Left colon (tissue), 2 donors: ENCODE measurements at places on chromosomes 3 and 15.

DNA sequence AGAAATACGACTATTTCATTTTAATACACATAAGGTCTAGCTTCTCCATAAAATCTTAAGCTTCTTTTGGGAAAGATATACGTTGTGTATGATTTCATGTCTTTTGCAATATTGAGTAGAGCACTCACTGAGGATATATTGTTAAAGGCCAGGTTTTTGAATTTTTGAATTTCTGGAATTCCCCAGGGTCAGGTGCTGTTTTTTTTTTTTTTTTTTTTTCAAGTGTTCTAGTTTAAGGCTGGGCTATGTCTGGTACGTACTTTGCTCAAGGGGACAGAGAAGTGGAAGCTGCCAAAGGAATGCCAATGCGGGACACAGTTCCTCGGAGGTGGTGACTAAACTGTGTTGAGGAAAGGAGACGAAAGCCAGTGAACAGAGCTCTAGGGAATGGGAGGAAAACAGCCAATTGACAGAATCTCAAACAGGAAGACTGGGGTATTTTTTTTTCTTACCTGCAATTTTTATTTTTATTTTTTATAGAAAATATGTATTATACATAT, 510.5 kb upstream of the CBLB start:
- no peak for DNase-seq

DNA sequence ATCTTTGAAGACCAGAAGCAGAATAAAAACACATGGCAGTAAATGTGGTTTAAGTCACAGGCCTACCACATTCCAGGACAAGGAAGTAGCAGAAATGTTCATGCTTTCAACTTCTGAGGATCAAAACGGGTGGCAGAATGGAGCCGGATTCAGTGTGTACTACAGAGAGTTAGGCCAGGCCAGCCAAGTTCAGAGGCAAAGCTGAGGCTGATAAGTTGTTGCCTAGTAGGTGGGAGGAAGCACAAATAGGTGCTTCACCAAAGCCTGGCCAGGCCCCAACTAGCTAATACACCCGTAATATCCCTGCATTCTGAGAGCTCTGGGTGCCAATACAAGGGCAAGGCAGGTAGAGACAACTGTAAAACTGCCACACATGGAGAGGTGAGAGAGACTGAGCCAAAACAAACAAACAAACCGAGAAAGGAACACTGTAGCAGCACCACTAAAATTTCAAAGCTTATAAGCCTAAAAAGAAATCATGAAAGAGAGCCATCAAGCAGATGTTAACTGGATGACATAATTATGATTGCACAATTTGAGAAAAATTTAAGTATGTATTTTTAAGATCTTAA, 156.4 kb upstream of the CBLB start:
- DNase-seq = peak; percentile 22

GRCh38 chr3:100306695-100307094, 27.9 kb upstream of the NIT2 start:
- no peak for DNase-seq

DNA sequence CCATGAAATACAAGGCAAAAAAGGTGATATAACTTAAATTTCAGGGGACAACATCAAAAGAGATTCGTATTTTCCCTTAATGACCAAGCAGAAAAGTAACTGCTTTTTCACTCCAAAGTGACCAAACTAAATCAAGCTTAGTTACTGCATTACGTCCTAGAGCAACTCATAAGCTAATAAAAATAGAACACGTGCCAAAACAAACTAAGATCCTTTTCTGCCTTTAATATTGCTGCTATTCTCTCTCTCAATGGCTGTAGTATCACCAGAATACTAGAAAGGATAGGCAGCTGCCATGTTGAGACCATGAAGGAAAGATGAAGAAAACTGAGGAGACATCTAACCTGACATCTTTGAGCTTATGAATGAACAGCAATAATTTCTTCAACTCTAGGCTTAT, 43.3 kb downstream of the UBXN7 start:
- no peak for DNase-seq

- no peak for DNase-seq
Measured at GRCh38 chr3:112407888-112408702, 75.1 kb downstream of the CD200 start.

- DNase-seq = no peak
Measured at GRCh38 chr15:94829887-94830884, 598.8 kb downstream of the MCTP2 start.

DNA sequence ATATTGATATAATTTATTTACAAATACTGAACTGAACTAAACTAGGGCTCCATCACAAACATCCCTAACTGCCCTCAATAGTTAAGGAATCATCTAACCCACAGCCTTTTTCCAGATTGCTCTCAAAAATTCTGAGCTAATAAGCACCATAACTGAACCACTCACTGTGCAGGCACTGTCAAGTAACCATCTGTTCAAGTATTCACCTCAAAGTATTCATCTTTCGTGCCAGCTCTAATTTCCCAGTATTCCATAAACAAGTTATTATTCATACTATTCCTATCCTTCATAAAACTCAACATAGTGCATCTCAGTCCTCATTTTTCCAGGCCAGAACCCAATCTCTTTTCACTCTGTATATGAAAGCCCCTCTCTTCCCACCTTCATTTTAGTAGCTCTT, 41.1 kb downstream of the THBS1 start:
- DNase-seq = no peak

- DNase-seq = no peak
Measured at GRCh38 chr3:119774444-119774843, 7.5 kb upstream of the NR1I2 start.

DNA sequence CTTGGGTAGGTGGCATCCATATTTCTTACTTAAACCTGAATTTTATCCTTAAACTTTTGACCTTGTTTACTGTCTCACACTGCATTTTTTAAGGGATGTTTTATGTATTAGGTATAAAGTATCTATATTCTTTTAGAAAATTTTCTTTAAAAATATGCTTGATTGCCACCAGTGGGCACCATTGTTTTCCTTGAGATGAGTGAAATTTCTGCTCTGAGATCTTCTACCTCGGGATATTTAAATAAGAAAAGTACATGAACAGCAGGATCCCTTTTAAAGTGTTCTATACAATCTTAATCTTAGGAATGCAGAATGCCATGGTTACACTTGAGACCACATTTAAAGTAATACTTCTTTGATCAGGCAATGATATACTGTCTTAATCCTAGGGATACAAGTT, 108.7 kb downstream of the SLMAP start:
- no peak for DNase-seq

GRCh38 chr3:138389841-138390581, 41.6 kb downstream of the MRAS start:
- DNase-seq = no peak

DNA sequence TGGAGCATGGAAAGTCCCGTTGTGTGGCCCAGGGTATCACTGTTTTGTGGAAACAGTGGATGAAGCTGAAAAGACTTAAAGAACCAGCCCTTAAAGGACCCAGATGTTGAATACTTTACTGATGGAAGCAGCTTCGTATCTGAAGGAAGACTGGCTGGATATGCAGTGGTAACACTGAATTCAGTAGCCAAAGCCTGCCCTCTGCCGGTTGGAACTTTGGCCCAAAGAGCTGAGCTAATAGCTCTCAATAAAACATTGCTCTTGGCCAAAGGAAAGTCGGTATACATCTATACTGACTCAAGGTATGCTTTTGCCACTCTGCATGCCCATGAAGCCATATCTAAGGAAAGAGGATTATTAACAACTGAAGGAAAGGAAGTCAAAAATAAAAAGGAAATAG, 885.4 kb downstream of the PDCD6IP start:
- peak; percentile 85 for DNase-seq

- no peak for DNase-seq
Measured at GRCh38 chr15:92880796-92881195, 19.3 kb upstream of the CHD2 start.

DNA sequence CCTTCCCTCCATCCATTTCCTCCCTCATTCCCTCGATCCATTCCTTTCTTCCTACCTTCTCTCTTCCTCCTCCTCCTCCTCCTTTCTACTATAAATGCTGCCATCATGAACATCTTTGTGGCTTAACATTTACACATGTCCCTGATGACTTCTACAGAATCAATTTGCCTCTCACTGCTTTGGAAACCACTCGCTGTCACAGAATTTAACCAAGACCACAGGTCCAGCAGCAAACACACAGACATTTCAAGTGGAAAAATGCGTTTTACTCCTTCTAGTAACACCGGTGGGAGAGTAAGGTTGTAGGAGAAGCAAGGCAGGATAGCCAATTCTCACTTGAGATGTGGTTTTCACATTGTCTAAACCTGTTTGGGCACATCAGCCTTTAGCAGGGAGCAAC, 101.4 kb upstream of the LRIG1 start:
- DNase-seq = no peak

DNA sequence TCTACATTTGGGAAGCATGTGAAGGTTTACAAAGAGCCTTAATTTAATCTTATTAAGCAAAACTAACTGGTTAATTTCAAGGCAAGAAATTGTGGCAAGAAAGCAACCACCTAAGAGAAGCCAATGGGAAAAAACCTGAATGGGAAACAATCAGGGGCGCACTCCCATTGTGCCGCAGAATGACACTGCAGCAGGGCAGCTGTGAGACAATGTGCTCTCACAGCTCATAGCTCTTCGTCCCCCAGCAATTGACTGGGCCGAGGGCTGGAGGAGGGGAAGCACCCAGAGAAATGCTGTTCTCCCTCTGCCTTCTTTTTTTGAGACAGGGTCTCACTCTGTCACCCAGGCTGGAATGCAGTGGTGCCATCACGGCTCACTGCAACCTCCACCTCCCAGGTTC, 93.3 kb upstream of the RAD18 start:
- DNase-seq = no peak

- no peak for DNase-seq
Measured at GRCh38 chr15:62821384-62822131, 221.0 kb upstream of the TPM1 start.

DNA sequence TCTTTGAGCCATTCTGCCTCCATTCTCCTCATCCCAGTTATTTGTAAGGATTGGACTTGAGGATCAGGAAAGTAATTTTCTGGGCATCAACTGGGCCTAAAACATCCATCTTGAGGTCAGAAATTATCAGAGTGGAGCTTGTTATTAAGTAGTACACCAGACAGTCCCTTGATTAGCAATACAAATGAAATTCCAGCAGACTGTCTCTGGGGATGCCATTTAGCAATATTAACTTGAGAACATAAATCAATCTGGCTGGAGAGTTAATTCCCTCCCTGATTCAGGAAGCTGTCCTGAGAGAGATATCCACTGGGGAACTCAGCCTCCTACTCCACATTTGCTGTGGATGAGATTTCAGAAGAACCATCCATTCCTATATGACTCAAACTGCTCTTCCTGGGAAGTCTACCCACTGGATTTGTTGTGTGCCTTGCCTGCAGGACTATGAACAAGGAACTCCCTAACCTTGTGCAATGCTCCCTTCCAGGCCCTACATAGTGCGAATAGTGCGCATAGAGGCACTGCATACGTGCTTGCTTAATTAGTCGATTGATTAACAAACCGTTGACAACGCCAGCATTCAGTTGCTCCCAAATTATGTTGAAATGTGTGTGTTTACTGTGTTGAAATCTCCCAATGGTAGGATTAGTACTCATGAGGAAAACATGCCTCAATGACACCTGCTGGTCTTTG, 36.1 kb upstream of the MTMR14 start:
- DNase-seq = no peak

GRCh38 chr15:31293655-31294054, 33.0 kb upstream of the KLF13 start:
- DNase-seq = no peak

DNA sequence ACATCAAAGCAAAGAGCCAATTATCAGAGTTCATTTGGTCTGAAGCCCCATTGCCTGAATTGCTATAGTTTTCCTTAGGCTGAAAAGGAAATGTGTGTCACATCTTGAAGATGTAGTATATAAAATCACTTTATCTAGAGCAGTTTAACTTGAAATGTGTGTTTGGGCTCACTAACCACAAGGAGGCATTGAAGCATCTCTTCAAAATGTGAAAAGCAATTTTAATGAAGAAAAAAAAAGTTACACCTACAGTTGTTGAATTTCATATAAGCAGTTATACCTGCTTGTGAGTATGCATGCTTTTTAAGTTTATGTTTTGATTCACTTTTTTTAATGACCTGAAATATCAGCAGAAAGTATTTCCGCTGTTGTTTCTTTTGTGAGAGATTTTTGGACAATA, 129.3 kb downstream of the IQCH start:
- DNase-seq = no peak

- no peak for DNase-seq
Measured at GRCh38 chr3:27127195-27127594, 242.0 kb downstream of the NEK10 start.

DNA sequence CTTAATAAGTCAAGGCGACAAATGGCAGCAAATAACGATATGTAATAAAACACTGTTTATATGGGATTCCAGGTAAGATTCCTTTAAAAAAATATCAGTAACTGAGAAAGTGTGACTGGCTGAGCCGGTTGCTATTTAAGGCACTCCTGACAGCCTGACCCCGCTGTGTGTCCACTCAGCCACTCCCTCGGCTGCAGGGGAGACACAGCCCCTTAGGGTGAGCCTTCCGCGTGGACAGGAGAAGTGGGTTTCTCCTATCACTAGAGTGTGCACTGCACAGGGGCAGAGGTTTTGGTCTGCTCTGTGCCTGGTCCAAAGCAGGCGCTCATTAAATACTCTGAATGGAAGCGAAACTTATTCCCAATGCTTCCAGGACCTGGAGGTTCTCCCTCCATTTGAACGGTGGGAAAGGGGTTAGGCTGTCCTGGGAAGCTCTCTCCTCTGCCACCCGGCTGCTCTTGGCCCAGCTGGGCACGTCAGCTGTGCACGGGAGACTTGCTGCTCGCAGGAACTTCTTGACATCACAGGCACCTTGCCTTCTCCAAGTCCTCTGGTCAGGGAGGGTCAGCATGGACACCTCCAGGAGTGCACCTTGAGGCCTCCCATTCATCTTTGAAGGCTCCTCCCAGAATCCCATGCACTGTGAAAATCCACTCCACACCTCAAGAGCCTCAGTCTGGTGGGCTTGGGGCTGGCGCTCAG, 43.3 kb upstream of the SLCO2A1 start:
- no peak for DNase-seq

- DNase-seq = no peak
Measured at GRCh38 chr15:52728899-52729298, 49.7 kb upstream of the ATOSA start.

- DNase-seq = no peak
Measured at GRCh38 chr3:70857916-70858315, 545.5 kb upstream of the MDFIC2 start.

GRCh38 chr15:74258456-74259291, 22.5 kb downstream of the CCDC33 start:
- no peak for DNase-seq

DNA sequence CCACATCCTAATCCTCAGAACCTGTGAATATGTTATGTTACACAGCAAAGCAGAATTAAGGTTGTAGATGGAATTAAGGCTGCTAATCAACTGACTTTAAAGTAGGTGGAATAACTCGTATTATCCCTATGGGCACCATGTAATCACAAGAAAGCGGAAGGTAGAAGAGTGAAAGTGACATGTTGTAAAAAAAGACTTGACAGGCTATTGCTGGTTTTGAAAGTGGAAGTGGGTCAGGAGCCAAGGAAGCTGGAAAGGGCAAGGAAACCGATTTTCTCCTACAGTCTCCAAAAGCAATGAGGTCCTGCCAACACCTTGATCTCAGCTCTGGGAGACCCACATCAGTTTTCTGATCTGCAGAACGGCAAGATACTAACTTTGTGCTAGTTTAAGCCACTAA, 6.6 kb downstream of the TP63 start:
- no peak for DNase-seq

GRCh38 chr15:44836094-44836493, 99.8 kb downstream of the TRIM69 start:
- DNase-seq = no peak

GRCh38 chr15:57418635-57419034, 42.3 kb downstream of the CGNL1 start:
- DNase-seq = no peak

- no peak for DNase-seq
Measured at GRCh38 chr3:72050771-72051170, 265.8 kb upstream of the PROK2 start.
